ENCODE measurements at places on chromosomes 1 and 21.

DNA sequence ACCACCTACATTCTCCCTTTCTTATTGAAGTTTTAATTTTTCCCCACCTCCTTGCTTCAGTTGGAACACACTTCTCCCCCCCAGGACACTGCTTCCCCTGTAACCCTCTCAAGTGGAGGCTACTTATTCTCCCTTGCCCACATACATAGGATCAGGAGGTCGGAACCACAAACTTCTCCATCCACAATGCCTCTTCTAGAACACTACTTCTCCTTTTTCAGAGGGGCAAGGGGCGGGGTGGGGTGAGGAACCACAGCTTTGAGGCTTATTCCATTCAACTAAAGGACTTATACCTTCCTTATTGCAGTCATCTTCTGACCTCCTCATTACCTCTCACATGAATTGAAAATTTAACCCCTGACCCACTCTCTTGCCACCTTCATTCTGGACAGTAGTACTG, 81.3 kb downstream of the NEK7 start:
- peaks cover 13% of the 10 kb centered on the region for H3K36me3 ChIP-seq
- no peak overlapping the region for H3K27ac ChIP-seq
- no peaks in the 10 kb centered on the region for H3K27me3 ChIP-seq

DNA sequence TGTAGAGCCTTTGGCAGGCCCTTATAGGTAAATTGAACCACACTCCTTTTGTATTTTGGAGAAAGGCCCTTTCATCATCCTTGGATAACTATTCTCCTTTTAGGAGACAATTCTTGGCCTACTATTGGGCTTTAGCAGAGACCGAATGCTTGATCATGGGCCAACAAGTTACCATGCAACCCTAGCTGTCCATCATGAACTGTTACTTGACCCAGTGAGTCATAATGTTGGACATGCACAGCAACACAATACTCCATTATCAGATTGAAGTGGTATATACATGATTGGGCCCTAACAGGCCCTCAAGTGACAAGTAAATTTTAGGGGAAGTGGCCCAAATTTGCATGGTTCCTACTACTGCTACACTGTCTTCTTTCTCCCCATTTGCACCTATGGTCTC, 84.4 kb downstream of the CATSPERE start:
- no peaks in the 10 kb centered on the region for H3K4me1 ChIP-seq
- no peaks in the 10 kb centered on the region for H3K27me3 ChIP-seq
- H3K27ac ChIP-seq, result no peak overlapping the region
- no peak for DNase-seq
- H3K36me3 ChIP-seq, result no peaks in the 10 kb centered on the region
- H3K4me3 ChIP-seq, result no peak overlapping the region

- no peak within 1 kb of the TSS for H3K4me3 ChIP-seq
- H3K4me1 ChIP-seq, result no peaks in the 10 kb centered on the region
- no peak for DNase-seq
- H3K36me3 ChIP-seq, result peaks cover 2% of the 10 kb centered on the region
- H3K27me3 ChIP-seq, result peaks cover 19% of the 10 kb centered on the region
These were observed at the start of gene MMEL1 for GRCh38 chr1:2632561-2633361. Gene MMEL1 (minus strand): TSS chr1:2633016. CDS start chr1:2629484, 3,532 bp downstream.

- H3K36me3 ChIP-seq, result no peaks in the 10 kb centered on the region
- DNase-seq, result no peak
- H3K27ac ChIP-seq, result no peak overlapping the region
- no peak overlapping the region for H3K4me3 ChIP-seq
These were observed 123.0 kb downstream of the LYPLAL1 start for GRCh38 chr1:219296430-219297355.

- no peaks in the 10 kb centered on the region for H3K27me3 ChIP-seq
- H3K4me1 ChIP-seq, result peaks cover 28% of the 10 kb centered on the region
- H3K36me3 ChIP-seq, result peaks cover 2% of the 10 kb centered on the region
- H3K27ac ChIP-seq, result peak overlapping the region; percentile 88
- DNase-seq, result peak; percentile 54
- peak overlapping the region; percentile 73 for H3K4me3 ChIP-seq
These were observed 16.3 kb downstream of the PDZK1 start for GRCh38 chr1:145690587-145691558.

DNA sequence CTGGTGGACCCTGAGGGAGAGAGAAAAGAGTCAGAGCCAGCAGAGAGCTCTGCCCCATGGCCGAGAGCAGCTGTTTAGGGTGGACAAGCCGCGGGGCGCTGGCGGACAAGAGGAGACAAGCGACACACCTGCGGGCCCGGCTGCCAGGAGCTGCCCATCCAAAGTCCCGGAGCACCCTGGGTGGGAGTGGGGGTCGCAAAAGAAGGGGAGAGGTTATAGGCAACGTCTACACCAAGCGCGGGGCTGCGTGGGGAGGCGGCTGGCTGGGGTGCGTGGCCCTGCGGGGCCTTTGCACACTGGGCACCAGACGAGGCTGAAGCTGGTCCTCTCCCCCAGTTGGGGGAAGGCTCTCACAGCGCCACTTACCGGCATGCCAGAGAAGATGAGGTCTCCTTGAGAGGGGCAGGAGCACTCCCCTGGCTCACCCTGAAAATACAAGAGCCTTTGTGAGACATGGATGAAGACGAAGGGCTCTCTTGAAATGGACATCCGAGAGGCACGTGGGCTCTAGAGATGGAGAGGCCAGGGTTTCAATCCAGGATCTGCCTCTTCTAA, 24.1 kb downstream of the COL16A1 start:
- no peak for DNase-seq
- no peaks in the 10 kb centered on the region for H3K36me3 ChIP-seq
- H3K4me1 ChIP-seq, result no peaks in the 10 kb centered on the region
- no peaks in the 10 kb centered on the region for H3K27me3 ChIP-seq

DNA sequence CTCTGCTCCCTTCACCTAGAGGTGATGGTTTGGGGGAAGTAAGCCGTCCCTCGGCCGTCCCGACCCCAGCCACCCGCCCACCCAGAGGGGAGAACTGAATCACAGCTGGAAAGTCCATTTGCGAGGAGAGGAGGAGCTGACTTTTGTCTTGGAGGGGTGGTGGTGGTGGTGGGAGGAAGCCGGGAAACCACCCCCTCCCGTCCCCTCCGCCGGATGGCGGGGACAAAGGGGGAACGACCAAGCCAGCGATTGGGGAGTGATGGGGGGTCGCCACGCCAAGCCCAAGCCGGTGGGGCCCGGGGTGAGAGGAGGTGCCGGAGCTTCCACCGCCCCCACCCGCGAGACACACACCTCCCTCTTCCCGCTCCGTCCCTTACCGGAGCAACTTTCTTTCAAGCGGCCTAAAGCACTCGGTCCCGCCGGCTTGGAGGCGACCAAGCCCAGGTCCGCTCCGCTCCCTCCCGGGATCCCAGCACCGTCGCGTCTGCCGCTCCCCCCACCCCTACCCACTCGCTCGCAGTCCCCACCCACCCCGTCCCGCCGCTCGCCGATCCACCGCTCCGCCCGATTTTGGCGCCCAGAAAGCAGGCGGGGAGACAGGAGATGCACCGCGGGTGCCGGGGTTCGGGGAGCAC, 540 bp downstream of the ARHGEF2 start:
- peak; percentile 75 for DNase-seq
- H3K4me3 ChIP-seq, result peak overlapping the region; percentile 92
- H3K36me3 ChIP-seq, result peaks cover 41% of the 10 kb centered on the region
- peak overlapping the region; percentile 88 for H3K27ac ChIP-seq

DNA sequence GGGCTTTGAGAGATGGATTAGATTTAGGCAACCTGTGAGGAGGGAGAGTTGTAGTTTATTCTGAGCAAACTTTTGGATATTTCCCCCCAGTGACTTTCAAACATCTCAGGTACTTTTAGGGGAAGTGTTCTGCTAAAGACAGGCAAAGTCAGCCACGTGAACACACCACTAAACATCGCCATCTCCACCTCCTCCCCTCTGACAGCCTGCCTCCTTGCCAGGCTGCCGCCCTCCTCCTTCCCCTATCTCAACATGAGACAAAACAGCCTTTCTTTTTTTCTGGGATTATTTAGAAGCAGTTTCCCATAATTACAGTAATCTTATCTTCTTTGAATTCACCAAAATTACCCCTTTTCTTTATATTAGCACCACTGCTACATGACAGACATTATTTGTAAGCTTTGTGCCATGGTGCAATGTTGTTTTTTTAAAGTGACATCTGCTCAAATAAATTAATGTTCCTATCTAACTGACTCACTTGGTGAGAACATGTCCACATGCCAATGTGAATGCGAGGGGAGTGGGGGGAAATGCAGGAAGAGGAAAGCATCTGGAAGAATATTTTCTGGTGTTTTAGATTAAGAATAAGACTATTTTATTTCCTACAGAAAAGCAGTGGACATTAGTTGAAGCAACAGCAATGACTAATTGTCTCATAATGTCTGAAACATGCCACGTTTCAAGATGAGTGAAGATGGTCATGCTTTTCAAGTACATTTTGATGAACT, 147.8 kb upstream of the ATP1B1 start:
- peaks cover 10% of the 10 kb centered on the region for H3K27me3 ChIP-seq
- H3K27ac ChIP-seq, result no peak overlapping the region
- no peaks in the 10 kb centered on the region for H3K4me1 ChIP-seq
- H3K4me3 ChIP-seq, result no peak overlapping the region
- no peak for DNase-seq

DNA sequence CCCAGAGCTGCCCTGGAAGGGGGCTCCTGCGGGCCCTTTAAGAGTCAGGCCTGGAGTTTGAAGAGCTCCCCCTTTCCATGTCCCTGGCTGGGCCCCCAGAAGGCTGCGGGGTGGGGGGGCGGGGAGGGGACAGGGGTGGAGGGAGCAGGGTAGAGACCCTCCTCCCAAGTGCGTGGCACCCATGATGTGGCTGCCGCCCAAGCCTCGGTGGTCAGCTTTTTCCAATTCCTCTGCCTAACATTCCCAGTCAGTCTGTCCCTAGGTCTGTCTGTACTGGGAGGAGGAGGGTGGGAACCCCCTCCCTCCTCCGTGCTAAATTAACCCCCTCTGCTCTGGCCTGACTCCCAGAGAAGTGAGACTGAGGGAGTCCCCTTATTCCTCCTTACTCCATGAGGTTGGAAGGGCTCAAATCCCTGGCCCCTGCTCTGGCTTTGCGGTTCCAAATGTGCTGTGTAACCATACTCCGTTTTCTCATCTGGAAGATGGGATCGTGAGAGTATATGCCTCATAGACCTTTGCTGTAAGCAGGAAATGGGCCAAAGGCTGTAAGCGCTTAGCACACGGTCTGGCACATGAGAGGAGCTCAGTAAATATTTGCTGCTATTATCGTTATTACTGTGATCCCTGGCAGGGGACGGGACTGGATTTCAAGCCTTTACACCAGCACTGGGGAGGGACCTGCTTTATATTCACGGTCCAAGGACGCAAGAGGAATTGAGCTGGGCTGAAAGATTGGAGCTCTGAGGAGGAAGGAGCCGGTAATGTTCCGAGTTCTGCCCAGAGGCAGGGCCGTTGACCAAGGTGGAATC, 658 bp upstream of the COL16A1 start:
- no peak overlapping the region for H3K27ac ChIP-seq
- H3K36me3 ChIP-seq, result no peaks in the 10 kb centered on the region
- no peak for DNase-seq

DNA sequence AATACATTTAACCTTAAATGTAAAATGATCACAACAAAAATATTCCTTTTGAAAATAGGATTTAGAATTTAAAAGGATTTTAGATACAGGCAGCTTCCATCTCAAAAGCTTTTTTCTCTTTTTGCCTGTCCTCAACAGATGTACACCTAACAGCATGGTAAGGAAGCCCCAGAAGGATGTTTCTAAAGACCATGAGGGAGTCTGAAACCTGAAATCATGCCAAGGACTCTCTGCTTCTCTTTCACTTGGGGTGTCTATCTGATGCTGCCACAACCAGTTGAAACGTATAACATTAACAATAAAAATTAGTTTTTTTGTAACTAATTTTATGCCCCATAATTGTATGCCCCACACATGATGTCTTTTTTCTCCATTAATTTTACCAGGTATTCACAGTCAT, 5.4 kb upstream of the ZNF281 start:
- no peak overlapping the region for H3K27ac ChIP-seq
- no peak for DNase-seq
- peaks cover 14% of the 10 kb centered on the region for H3K27me3 ChIP-seq
- no peak overlapping the region for H3K4me3 ChIP-seq
- H3K36me3 ChIP-seq, result no peaks in the 10 kb centered on the region

DNA sequence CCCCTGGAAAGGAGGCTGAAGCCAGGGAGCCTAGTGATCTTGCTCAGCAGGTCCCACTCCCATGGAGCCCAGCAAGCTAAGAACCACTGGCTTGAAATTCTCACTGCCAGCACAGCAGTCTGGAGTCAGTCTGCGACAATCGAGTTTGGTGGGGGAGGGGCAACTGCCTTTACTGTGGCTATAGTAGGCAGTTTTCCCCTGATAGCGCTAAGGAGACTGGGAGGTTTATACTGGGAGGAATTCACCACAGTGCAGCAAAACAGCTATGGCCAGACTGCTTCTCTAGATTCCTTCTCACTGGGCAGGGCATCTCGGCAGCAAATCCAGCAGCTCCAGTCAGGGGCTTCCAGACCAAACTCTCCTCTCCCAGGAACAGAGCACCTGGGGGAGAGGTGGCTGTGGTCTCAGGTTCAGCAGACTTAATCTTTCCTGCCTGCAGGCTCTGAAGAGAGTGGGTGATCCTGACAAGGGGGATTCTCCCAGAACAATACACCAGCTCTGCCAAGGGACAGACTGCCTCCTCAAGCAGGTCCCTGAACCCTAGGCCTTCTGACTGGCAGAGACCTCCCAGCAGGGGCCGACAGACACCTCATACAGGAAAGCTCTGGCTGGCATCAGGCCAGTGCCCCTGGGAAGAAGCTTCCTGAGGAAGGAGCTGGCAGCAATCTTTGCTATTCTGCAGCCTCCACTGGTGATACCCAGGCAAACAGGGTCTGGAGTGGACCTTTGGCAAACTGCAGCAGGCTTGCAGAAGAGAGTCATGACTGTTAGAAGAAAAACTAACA, 548.5 kb upstream of the NEGR1 start:
- H3K4me1 ChIP-seq, result no peaks in the 10 kb centered on the region
- no peak overlapping the region for H3K27ac ChIP-seq
- H3K36me3 ChIP-seq, result no peaks in the 10 kb centered on the region
- DNase-seq, result no peak
- no peak overlapping the region for H3K4me3 ChIP-seq

- DNase-seq, result no peak
- H3K27ac ChIP-seq, result no peak overlapping the region
- H3K4me1 ChIP-seq, result no peaks in the 10 kb centered on the region
- H3K4me3 ChIP-seq, result no peak overlapping the region
- no peaks in the 10 kb centered on the region for H3K36me3 ChIP-seq
These were observed 88.8 kb downstream of the MRPL39 start for GRCh38 chr21:25518491-25518911.

DNA sequence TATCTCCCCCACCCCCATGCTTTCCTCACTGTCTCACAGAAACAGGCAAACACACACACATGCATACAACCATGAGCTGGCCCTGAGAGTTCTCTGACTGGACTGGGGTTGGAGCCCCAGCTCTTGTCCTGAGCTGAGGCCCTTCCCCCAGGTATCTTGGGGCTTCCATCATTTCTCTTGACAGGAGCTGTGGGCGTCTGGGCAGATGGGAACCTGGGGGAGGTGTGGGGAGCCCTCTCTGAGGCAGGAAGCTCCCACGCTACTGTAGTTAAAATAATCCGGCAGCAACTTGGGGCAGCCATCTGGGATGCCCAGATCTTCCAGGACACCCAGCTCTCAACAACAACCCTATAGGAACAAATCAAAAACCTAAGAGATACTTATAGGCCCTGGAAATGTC, 2.7 kb upstream of the KIF21B start:
- peak overlapping the region; percentile 21 for H3K4me3 ChIP-seq
- H3K4me1 ChIP-seq, result peaks cover 40% of the 10 kb centered on the region
- peak overlapping the region; percentile 46 for H3K27ac ChIP-seq
- peaks cover 3% of the 10 kb centered on the region for H3K27me3 ChIP-seq
- DNase-seq, result no peak

GRCh38 chr1:25875154-25875855, at the start of gene PAQR7:
Gene PAQR7 (minus strand): TSS chr1:25875708. CDS start chr1:25863839, 11,869 bp downstream.
- H3K4me1 ChIP-seq, result peaks cover 5% of the 10 kb centered on the region
- DNase-seq, result peak; percentile 76
- peaks cover 18% of the 10 kb centered on the region for H3K27me3 ChIP-seq

Data from T-helper 2 cell treated with Interferon-gamma antibody and Interleukin-4, amounts not matched to agents 5 μg/mL and 100 μg/mL, for 36 hours (primary cell).